Smooth muscle cell of the brain vasculature (primary cell): ENCODE measurements at places on chromosomes 11 and 22.

- no peak for DNase-seq
These were observed 10.4 kb downstream of the CCKBR start for GRCh38 chr11:6269994-6270393.

- no peak for DNase-seq
These were observed 34.3 kb downstream of the INSC start for GRCh38 chr11:15149050-15149449.

DNA sequence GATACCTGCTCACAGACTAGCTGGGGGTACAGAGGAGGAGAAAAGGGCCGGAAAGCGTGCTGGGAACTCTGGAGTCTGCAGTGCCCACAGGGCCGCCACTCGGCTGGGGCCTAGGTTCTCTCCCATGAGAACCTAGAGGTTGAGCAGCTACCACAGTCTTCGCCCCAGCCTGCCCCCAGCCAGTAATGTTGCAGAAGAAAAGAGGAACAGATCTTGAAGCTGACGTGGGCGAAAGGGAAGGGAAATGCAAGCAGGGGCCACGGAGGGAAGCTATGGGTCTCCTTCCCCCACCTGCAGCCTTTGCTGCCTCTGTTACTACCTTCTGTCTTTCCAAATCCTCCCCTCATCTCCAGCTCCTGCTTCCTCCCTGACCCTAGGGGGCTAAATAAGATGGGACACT lies 28.8 kb upstream of the P2RY2 start:
- no peak for DNase-seq

DNA sequence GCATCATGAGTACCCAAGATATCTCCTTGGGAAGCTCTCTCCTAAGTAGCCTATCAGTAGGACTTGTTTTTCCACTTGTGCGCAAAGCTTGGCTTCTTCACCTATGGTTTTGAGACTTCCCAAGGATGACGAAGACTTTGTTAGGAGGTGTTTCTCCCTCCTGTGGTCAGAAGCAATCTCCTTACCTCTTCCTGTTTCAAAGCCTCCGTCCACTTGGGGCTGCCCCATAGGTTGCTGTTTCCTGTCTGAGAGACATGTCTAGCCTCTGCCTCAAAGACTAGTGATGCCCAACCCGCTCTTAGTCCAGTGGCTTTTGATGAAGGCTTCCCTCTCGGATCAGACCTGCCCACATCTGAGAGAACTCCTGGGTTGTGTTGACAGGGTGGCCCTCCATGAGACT lies 92.9 kb downstream of the TRAF6 start:
- no peak for DNase-seq

DNA sequence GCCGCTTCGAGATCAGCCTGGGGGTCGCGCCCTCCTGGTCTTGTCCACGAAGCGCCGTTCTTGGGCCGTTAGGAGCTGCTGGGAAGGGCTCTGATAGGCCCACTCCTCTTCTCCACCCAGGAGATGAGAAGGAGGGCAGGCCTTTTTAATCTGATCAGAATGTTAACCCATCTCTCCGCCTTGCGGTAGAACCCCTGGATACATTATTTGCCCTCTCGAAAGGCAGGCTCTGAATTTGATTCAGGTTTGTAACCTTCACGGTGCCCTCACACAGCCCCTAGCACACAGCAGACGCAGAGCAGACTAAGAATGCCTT lies at the start of gene CCDC83:
TSS of gene CCDC83 (plus strand) at position 43 of the 316 bp plus-strand sequence. CDS start 9,741 bp downstream, outside the sequence.
- no peak for DNase-seq

DNA sequence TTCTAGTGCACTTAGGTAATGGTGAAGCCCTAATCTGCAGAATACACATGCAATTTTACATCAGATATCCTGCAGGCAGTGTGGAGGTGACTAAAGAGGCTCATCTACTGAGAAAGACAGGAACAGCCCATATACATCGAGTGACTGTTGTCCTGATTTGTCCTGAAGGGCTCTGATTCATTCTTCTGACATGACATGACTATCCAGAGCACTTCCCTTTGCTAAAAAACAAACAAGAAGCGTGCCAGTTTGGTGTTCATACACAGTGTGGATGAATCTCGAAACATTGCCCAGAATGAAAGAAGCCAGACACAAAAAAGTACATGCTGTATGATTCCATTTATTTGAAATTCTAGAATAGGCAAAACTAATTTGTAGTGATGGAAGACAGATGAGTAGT lies 48.0 kb upstream of the AMPD3 start:
- no peak for DNase-seq

GRCh38 chr11:59415111-59415510 lies 11.1 kb downstream of the OR5A2 start:
- no peak for DNase-seq

DNA sequence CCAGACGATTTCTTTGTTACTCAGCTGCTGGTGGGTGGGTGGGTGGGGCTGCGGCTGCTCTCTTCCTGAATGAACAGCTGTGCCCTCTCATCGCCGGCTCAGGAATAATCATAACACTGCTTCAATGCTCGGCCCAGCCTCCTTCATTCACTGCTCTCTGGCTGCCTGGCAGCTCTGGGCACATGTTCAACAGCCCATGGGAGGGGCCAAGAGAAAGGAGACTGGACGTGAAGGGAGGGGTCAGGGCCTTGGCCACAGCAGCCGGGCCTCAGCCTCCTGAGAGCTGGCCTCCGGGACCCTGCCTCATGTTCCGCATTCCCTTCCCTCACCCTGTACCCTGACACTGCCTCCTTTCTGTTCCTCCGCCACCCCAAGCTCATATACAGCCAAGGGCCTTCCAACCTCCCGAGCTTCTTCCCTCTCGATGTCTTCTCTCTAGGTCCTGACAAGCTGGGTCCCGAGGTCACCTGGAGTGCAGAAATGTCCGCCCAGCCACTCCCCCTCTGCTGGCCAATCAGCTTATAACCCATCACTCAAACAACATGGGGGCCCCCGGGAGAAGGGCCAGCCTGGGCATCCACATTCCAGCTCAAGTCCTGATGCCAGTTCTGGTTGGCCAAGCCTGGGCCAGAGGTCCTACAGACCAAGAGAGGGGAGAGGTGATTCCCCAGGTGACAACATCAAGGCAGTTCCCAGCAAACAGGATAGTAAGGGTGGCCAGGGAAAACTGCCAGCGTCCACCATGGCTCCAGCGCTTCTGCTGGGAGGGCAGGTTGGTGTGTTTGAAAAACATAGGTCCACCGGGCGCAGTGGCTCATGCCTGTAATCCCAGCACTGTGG lies 3.2 kb upstream of the CSDC2 start:
- DNase-seq = no peak

GRCh38 chr11:115693002-115693401 lies 188.8 kb upstream of the CADM1 start:
- no peak for DNase-seq

DNA sequence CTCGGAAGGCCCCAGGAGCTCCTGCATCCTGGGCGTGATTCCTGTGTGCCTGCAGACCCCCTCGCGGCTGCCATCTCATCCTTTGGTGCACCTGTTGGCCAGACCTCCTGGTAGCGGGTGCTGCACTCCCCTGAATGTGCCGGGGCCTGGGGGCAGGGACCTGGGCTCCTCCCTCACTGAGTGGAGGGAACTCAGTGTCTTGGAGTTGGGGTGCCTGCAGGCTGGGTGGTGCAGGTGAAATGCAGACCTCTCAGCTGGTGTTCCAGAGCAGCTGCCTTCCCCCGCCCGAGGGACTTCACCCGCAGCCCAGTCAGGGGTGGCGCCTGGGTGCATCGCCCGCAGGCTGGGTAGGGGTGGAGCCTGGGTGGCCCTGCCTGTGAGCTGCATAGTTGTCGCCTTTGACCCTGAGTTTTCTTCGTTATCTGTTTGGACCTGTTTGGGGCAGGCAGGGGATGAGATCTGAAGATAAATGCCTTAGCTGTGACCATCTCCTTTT lies 31.4 kb downstream of the LRP5 start:
- no peak for DNase-seq

DNA sequence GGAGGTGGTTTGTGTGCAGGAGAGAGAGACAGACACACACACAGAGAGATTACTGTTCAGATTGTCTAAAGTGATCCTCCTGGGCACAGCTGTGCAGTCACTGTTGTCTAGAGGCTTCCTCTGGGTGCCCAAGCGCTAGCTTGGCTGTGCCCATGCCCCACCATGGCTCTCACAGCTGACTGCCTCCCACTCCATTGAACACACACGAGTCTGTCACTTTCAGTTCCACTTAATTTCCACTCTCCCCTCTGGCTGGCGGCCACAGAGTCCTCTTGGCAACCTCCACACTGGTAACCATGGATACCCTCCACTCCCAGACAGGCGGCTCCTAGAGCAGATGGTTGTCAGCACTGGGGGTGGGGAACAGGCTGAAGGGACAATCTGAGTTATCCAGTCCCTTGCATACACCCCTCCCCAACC lies 29.1 kb downstream of the MAP6 start:
- DNase-seq = no peak

- no peak for DNase-seq
These were observed 3.6 kb upstream of the TP53I11 start for GRCh38 chr11:44954051-44954906.

- DNase-seq = no peak
These were observed 1156.6 kb downstream of the TBC1D22A start for GRCh38 chr22:47919001-47919441.

GRCh38 chr22:26579331-26579886 lies 10.5 kb downstream of the TPST2 start:
- no peak for DNase-seq

- DNase-seq = no peak
These were observed 24.0 kb downstream of the PLAAT3 start for GRCh38 chr11:63590024-63590788.

- DNase-seq = no peak
These were observed 18.6 kb downstream of the TREH start for GRCh38 chr11:118660681-118661424.

DNA sequence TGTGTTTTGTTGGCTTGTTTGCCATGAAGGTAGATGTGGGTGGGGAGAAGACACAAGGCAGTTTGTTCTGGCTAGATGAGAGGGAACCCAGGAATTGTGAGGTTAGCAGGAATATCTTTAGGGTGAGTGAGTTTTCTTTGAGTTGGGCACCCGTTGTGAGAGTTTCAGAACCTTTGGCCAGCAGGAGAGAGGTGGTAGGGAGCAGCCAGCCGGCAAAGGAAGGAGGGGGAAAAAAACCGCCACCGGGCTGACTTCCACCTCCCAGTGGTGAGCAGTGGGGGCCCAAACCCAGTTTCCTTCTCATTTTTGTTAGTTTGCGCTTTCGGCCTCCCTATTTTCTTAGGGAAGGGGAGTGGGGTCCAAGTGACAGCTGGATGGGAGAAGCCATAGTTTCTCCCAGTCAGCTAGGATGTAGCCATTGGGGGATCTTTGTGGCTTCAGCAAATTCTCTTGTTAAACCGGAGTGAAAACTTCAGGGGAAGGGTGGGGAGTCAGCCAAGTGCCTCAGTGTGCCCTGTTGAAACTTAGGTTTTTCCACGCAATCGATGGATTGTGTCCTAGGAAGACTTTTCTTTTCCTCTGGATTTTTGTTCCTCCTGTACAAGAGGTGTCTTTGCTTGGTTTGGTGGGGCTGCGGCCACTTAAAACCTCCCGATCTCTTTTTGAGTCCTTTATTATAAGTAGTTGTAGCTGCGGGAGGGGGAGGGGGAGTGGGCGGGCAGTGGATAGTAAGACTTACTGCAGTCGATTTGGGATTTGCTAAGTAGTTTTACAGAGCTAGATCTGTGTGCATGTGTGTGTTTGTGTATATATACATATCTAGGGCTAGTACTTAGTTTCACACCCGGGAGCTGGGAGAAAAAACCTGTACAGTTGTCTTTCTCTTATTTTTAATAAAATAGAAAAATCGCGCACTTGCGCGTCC lies 1.1 kb upstream of the GCAT start:
- no peak for DNase-seq

DNA sequence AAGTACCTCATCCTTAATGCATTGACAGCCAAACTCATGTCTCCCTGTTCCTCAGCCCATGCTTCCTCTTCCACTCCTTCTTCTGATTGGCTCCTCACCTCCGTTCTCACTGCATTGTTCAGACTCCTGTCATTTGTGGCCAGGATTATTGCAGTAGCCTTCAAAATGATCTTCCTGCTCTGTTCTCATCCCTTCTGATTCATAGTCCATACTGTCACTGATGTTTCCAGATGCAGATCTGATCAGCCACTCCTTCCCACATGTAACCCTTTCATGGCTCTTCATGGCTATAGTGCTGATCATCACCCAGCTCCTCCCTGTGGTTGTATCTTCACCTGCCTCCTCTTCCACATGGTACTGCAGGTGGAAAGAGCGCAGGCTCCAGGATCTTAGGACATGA lies 71.7 kb downstream of the DEPDC5 start:
- no peak for DNase-seq

GRCh38 chr11:27913650-27914049 lies 194.3 kb downstream of the KIF18A start:
- no peak for DNase-seq

DNA sequence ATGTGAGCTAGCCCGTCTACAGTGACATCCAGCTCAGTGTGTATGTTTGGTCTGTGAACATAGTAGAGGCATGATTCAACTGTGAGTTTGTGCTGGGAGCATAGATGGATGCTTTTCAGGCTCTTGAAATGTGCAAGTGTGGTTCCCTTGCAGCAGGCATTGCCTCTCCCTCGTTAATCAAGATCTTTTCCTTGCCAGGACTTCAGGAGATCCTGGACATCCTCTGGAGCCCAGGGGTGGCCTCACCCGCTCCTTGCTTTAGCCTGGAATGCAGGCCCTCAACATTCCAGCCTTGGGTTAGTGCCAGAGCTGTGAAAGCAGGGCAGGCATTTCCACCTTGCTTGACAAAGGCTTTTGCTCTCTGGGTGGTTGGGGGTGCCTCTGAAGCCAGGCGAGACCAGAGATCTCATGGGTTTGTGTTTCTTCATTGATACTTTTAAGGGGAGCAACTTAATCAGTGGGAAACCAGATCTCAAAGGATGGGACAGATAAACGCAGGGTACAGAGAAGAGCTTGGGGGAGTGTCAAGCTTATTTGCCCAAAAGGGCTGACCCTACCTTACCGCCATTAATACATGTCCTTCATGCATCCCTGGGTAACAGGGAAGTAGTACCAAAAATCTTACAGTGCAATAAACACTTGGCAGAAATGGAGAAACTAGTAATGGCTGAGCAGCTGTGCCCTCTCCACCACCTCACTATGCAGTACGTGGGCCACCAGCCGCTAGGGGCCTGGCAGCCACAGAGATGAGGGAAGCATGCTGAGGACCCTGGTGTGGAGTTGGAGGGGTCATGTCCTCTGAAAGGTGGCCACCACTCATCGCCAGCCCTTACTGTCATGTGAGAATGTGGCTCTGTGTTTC lies 72.1 kb downstream of the PTPRJ start:
- DNase-seq = no peak

GRCh38 chr11:134913999-134914590 lies 502.1 kb upstream of the B3GAT1 start:
- DNase-seq = no peak

- no peak for DNase-seq
These were observed 56.1 kb upstream of the ME3 start for GRCh38 chr11:86728562-86728961.

- no peak for DNase-seq
These were observed 13.2 kb downstream of the CRTAM start for GRCh38 chr11:122851366-122851966.

DNA sequence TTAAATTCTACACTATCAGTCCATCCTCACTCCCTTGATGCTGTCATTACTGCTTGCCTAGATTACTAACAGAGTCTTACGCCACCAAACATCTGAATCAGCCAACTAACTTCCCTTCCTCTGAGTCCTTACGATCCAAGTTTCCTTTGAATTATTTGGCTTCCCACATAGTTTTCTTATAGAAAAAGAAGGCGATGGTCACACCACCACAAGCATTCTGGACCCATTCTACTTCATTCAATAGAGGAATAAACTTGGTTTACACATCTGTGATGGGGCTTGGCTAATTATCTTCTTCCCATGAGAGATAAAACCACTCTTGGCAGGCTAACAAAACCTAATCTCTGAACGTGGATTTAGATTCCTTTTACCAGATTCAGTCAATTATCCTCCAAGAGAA lies 35.0 kb downstream of the INTS4 start:
- DNase-seq = no peak

GRCh38 chr22:43837666-43838065 lies 24.6 kb downstream of the SULT4A1 start:
- DNase-seq = no peak
